ENCODE measurements at places on chromosomes 11 and 22.

- peak; percentile 59 for DNase-seq
These were observed 6.8 kb upstream of the TPBGL start for GRCh38 chr11:75233754-75234172.

- peak; percentile 20 for DNase-seq
These were observed 93.7 kb upstream of the SPON1 start for GRCh38 chr11:13868710-13869397.

DNA sequence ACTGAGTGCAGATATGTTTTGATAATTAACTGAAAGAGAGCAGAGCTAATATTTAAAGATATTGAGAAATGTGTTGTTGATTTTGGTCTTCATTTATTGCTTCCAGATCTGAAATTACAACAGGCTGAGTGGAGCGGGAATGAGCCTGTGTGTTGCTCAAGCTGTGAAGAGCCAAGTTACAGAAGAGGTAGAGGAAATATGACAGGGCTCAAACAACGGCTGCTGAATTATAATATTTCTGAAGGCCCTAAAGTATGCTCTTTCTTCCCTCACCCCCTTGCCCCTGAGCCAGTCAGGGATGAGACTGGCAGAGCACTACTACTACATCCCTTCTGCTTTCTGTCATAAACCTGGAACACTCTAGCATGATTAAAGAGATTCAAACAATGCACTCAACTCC, 115.6 kb downstream of the FANCF start:
- DNase-seq, result no peak

- peak; percentile 90 for DNase-seq
These were observed 9.6 kb upstream of the UCP3 start for GRCh38 chr11:74018331-74019005.

DNA sequence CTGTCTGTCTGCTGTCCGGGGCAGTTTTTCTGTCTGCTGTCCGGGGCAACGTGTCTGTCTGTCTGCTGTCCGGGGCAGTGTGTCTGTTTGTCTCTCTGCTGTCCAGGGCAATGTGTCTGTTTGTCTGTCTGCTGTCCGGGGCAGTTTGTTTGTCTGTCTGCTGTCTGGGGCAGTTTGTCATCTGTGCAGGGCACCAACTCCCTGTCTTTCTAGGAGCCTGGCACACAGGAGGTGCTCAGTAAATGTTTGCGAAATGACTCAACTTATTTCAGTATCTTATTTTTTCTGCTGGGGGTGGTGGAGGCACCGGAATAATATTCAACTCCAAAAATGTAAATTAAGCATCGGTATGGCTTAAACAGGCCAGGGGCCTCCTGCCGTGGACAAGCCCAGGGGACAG, 12.0 kb upstream of the TTLL12 start:
- no peak for DNase-seq

GRCh38 chr11:15476371-15476917, 361.7 kb downstream of the INSC start:
- no peak for DNase-seq

- no peak for DNase-seq
These were observed 519.4 kb downstream of the BRD1 start for GRCh38 chr22:49308300-49308699.

DNA sequence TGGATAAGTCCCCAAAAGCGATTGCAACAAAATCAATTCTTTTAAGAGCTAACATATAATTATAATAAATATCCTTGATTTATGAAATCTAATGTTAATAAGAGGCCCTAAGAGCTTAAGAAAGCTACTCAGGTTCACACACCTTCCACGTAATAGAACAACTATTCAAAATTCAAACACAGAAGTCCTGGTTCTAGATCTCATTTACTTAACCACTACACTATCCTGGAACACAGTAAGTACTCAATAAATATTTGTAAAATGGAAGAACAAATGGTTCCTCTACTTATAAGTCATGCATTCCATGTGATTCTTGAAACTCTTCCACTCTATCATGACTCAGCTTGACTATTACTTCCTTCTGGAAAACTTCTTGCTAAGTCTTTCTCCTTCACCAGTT, 268.2 kb downstream of the FAM181B start:
- no peak for DNase-seq

DNA sequence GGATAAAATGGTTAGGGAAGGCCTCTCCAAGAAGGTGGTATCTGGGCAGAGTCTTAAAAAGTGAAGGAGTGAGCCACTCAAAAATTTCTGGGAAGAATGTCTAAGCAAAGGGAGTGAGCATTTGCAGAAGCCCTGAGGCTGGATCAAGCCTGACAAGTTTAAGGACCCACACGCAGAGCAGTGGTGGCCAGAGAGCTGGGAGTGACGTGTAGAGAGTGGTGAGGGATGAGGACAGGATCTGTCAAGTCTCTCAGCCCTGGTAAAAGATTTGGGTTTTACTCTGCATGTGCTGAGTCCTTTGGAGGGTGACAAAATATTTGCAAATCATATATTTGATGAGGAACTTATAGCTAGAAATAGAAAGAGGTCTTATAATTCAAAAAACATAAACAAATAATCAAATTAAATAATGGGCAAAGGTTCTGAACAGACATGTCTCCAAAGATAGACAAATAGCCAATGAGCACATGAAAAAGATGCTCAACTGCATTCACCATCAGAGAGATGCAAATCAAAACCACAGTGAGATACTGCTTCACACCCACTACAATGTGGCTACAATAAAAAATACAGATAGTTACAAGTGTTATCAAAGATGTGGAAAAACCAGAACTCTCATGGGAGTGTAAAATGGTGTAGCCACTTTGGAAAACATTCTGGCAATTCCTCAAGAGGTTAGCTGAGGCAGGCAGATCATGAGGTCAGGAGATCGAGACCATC, 107.2 kb upstream of the NNMT start:
- no peak for DNase-seq

- no peak for DNase-seq
These were observed 6.9 kb downstream of the AQP11 start for GRCh38 chr11:77596626-77597025.

DNA sequence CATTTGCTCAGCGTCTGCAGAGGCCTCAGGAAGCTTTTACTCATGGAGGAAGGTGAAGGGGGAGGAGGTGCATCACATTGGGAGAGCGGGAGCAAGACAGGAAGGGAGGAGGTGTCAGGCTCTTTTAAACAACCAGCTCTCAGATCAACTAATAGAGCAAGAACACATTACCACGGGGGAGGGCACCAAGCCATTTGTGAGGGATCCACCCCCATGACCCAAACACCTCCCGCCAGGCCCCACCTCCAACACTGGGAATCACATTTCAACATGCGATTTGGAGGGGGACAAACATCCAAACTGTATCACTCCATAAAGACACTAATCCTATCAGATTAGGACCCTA, 18.9 kb upstream of the THY1 start:
- DNase-seq, result no peak

- DNase-seq, result no peak
These were observed 2.6 kb downstream of the TAF1D start for GRCh38 chr11:93738647-93739081.

DNA sequence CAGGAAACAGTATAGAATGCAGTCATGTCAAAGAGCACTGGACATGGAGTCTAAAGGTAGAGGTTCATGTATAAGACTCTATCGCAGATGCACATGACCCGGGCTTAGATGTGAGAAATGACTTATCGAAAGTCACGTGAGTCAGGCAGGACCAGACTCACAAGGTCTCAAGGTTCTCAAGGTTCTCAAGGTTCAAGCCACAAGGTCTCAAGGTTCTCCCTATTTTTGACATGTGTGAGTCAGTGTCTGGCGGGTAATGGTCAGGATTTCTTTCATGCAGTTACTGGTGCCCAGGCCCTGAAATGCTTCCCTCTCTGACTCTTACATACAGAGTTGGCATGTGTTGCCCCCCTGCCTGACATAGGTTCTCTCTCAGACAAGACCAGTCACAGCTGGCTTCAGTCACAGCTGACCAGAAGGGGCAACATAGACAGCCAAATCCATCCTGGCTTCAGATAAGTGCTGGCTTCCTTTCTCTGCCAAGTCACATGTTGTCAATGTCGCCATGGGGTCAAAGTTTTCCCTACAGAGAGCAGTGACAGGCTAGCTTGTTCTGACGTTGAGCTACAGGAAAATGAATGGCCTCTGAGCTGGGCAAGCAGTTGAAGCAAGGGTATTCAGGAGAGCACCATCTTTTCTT, 10.1 kb downstream of the CSRP3 start:
- DNase-seq, result no peak

GRCh38 chr11:21511835-21512440, 680.9 kb upstream of the ANO5 start:
- peak; percentile 80 for DNase-seq

DNA sequence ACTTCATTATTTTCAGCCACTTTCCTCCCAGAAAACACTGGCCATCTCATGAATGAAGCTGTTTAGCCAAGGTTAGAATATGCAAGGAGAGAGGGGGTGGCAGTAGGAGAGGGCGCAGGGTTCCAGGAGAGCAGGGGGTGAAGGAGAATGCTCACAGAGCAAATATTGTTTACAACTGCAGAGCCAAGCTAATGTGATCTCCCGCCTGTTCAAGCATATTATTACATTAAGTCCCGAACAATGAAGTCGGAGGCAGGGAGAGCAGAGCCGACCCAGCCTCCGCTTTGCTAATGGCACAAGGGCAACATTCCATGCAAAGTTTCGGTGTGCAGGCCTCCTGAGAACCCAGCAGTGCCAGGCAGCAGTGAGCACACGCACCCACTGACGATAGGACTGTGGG, 80.1 kb downstream of the MICAL3 start:
- DNase-seq, result no peak

- DNase-seq, result no peak
These were observed 54.7 kb downstream of the MICAL3 start for GRCh38 chr22:17969701-17970113.

DNA sequence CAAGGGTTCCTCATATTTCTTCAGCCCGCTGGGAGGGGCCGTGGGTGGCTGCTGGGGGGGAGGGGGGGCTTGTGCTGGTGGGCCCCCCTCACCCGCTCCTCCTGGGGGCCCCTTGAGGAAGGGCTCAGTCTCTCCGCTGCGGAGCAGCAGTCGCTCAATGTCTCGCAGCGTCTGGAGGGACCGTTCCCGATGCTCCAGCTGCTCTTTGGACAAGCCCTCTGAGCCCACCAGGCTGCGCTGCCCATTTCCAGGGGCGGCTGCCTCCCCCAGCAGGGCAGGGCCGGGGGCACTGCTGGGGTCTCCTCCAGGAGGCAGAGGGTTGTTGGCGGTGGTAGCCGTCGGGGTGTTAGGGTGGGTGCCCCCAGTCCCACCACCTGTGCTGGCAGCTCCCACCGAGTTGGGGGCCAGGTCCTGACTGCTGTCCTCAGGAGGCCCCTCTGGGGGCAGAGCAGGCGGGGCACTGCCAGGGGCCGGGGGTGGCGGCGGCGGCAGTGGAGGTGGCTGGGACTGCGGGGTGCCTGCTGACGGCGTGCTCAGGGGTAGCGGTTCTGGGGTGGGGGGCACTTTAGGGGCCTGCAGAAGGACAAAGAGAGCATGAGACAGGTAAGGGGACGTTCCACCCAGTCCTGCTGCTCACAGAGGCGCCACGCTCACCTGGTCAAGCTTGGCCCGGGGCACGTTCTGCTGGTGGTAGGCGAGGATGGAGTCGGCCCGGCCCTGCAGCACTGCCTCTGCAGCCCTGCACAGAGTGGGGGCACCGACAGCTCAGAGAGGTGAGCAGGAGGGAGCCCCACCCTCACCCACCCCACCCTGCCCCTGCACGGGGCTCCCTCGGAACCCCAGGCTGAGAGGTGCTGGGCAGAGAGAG, 18.9 kb downstream of the CXCR5 start:
- DNase-seq, result no peak

DNA sequence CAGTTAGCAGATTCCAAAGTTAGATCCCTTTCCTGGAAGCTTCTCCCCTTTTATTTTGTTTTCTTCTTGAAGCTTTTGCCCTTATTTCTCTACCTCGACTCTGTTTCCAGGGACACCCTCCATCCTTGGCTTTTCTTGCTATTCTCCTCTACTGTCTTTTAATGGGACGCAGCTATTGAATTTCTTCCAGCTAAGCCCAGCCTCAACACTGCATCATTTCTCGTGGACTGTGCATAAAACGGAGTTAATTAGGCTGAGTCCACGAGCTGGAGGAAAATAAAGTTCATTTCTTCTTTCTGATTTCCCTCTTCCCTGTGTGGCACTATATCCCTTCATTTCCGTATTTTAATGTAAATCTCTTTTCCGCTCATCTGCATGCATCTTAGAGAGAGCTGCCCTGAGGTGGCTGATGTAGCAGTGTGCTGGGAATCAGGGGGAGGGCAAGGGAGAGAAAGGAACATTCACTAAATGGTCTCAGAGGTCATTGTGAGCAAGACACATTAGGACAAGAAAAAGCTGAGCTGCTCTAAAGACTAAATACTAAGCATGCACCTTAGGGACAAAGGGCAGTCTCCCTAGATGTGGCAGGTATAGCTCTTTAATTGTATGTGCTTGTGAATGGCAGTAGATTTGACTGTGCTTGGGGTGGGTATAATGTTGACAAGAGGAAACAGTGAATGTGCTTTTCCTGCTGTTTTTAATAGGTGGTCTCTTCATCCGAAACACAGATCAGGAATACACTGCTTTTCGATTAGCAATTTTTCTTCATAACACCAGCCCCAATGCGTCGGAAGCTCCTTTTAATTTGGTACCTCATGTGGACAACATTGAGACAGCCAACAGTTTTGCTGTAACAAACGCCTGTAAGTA, 1.9 kb downstream of the GRIA4 start:
- no peak for DNase-seq

DNA sequence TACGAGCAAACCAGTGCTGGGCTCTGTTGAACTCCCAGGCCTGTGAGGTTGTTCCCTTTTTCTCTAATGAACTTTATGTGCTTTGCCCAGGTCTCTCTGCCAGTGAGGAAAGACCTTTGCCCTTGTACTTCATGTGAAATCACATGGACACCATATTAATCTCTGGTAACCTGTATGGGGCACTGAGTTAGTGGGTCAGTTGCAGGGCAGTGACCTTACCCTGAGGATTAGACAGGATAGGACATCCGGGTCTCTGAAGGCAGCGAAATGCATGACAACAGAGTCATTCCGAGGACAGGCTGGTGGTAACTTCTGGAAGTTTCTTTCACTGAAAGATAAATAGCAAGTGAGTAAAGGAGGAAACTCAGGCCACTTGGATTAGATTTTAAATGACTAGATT, 93.7 kb downstream of the ZBTB16 start:
- no peak for DNase-seq

- no peak for DNase-seq
These were observed 79.9 kb downstream of the GRAMD1B start for GRCh38 chr11:123509737-123510578.

DNA sequence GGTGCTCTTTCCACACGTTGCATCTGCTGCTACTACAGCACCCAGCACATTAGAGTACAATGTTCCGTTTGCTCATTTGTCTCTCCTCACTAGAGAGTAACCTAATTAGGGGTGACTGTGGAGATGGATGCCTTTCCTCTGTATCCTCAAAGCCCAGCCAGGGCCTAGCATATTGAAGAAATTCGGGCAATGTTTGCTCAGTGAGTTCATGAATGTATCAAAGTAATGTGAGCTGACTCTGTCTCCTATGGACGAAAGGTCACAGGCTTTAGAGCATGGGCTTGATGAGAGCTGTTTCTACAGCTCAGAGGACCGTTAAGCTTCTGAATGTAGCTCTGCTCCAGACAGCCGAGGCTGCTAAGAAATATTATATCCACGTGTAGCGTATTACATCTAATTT, 67.5 kb downstream of the C11orf58 start:
- no peak for DNase-seq

GRCh38 chr11:124799348-124800225, 619 bp downstream of the MSANTD2 start:
- DNase-seq, result peak; percentile 40
